ENCODE measurements at places on chromosomes 3 and 15. TPM values are rescaled to one million over a fixed set of nuclear protein-coding genes. Genes with fewer than 3 reads are reported as not detected.
A peak's percentile ranks its signal among the peaks of the same experiment; 100 is the strongest.

Gene ANAPC13
- 69.7 TPM for total RNA-seq

- H3K27ac ChIP-seq = no peak overlapping the region
- no peaks in the 10 kb centered on the region for H3K27me3 ChIP-seq
- no peak overlapping the region for H3K4me3 ChIP-seq
- peak; percentile 10 for DNase-seq
Observed at GRCh38 chr3:43296565-43296964, 10.2 kb downstream of the SNRK start.

DNA sequence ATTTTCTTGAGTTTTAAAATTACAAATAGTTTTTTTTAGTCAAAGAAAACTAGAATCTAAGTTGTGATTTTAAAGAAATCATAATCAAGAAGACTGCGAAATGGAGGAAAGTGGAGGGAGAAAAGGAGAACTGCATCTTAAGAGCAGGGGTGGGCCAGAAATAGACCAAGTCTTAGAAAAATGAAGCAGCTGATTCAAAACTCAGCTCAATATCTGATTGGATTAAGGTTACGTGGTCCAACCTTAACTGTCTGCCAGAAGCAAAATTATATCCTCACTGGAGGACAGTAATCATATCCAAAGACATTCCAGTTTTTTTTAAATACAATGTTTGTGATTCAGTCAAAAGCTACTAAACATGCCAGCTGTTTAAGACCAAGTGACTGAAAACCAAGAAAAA is 41.4 kb downstream of the CHSY1 start:
- H3K36me3 ChIP-seq = no peaks in the 10 kb centered on the region
- no peak overlapping the region for H3K4me3 ChIP-seq
- DNase-seq = no peak
- peaks cover 16% of the 10 kb centered on the region for H3K4me1 ChIP-seq
- H3K27me3 ChIP-seq = no peaks in the 10 kb centered on the region
- no peak overlapping the region for H3K27ac ChIP-seq

Gene PRTG
- 0.02 TPM for total RNA-seq

DNA sequence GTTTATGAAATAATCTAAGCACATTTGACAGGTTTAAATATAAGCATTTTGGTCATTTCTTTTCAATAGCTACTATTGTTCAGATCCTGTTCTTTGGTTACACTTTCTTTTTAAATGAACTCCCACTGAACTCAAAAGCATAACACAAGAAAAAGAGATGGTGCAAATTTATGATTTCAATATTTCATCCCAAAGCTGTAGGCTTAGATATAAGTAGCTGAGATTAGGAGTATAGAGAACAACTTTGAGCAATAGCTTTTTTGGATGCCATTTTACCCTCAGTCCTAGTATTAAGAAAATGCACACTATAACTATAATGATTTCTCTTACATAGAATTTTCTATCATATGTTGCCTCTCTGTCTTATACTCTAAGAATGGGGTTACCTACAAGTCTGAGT is 213.8 kb downstream of the ATP8B4 start:
- no peaks in the 10 kb centered on the region for H3K4me1 ChIP-seq
- no peak for DNase-seq
- H3K27ac ChIP-seq = no peak overlapping the region

Gene HTR3C
- not detected for total RNA-seq

GRCh38 chr3:112364291-112364690 is 31.3 kb downstream of the CD200 start:
- no peaks in the 10 kb centered on the region for H3K4me1 ChIP-seq
- DNase-seq = no peak
- no peaks in the 10 kb centered on the region for H3K36me3 ChIP-seq
- no peak overlapping the region for H3K4me3 ChIP-seq
- H3K27ac ChIP-seq = no peak overlapping the region

GRCh38 chr3:12046406-12046805 is 42.2 kb downstream of the SYN2 start:
- no peak overlapping the region for H3K27ac ChIP-seq
- no peak overlapping the region for H3K4me3 ChIP-seq
- H3K36me3 ChIP-seq = no peaks in the 10 kb centered on the region
- peaks cover 44% of the 10 kb centered on the region for H3K27me3 ChIP-seq
- no peaks in the 10 kb centered on the region for H3K4me1 ChIP-seq

Gene FEZF2
- total RNA-seq = not detected

GRCh38 chr3:105865867-105866350 is 2.9 kb downstream of the CBLB start:
- peaks cover 34% of the 10 kb centered on the region for H3K4me1 ChIP-seq
- H3K27ac ChIP-seq = no peak overlapping the region
- no peaks in the 10 kb centered on the region for H3K27me3 ChIP-seq
- H3K36me3 ChIP-seq = peaks cover 6% of the 10 kb centered on the region
- DNase-seq = no peak

DNA sequence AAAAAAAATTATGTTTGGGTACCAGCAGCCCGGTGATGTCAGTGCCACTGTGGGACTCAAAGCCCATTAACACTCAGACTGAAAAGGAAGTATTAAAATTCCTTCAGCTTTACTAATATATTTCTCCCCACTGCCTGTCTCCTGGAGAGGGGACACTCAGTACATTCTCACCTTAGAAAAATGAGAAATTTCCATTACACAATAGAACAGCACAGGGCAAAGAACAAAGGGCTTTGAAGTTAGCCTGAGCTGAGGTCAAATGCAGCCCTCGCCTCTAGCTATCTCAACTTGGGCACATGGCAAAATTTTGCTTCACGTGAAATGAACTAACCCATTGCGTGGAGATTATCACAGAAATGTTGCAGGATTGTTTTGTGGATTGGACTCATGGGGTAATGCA is 80.8 kb downstream of the RARB start:
- H3K27ac ChIP-seq = no peak overlapping the region
- no peaks in the 10 kb centered on the region for H3K36me3 ChIP-seq
- H3K4me1 ChIP-seq = peaks cover 21% of the 10 kb centered on the region
- no peak overlapping the region for H3K4me3 ChIP-seq
- H3K27me3 ChIP-seq = no peaks in the 10 kb centered on the region

DNA sequence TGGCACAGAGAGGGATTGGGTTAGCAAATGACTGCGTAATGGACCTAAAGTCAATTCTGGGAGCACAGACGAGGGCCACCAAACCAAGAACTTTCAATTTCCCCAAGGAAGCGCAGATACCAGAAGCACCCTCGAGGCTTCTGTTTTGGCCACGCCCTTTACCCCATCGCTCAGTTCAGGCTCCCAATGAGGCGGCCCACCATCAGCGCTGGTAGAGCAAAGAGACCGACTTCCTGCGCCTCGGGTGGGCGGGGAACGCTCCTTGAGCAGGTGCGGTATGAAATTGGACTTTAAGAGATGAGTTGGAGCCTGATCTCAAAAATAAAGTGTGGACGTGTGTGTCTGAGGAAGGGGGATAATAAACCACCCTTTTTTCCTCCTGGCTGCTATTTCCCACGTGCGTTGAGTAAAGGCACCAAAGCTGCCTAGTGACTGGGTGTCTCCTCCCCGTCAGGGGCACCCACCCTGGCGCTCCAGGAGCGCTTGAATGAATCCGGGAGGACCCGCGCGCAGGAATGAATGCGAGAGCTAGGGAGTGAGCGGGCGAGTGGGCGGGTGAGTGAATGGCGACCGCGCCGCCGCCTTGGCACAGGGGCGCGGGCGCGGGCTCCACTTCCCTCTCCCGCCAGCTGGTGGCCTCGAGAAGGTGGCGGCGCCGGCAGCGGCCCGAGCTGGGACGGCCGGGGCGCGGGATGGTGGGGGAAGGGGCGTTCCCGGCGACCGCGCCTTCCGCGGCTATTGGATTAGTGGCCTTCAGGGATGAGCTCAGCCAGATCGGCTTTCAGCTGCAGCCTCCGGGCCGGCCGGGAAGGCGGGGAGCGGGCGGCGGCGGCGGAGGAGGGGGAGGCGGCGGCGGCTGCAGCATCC is at the start of gene SPSB4:
SPSB4 (plus strand) TSS at position 772 of the 867 bp plus-strand sequence. CDS start 14,758 bp downstream, outside the sequence.
- H3K27ac ChIP-seq = no peak within 1 kb of the TSS
- DNase-seq = peak; percentile 79
- peaks cover 11% of the 10 kb centered on the region for H3K4me1 ChIP-seq
- H3K27me3 ChIP-seq = peaks cover 72% of the 10 kb centered on the region
- no peaks in the 10 kb centered on the region for H3K36me3 ChIP-seq

DNA sequence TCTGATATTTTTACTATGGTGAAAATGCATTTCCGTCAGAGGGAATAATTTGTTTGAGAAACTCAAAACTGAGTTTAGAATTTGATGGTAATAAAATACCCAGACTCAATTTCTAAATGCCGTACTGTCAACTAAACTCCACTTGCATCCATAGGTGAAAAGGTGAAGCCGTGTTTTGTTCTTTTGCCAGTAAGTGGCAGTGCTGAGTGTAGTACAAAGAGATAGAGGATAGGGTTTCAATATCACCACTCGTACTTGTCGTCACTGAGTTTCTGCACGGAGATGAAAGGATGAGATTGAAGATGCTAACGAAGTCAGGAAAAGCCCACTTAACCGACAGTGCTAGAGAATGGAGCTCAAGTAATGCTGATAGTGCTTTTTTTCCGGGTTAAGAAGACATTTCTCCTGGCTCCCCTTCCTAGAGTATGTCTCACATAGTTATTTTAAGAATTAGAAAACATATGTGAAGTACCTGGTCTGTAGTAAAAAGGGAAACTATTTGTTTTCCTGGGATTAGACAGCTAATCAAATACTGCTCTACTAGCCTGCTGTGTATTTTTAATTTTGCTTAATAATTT is 345.1 kb downstream of the IL5RA start:
- no peaks in the 10 kb centered on the region for H3K36me3 ChIP-seq
- DNase-seq = peak; percentile 29
- H3K27me3 ChIP-seq = no peaks in the 10 kb centered on the region
- no peak overlapping the region for H3K27ac ChIP-seq

- H3K4me1 ChIP-seq = no peaks in the 10 kb centered on the region
- no peak overlapping the region for H3K27ac ChIP-seq
- H3K27me3 ChIP-seq = no peaks in the 10 kb centered on the region
- H3K4me3 ChIP-seq = no peak overlapping the region
Observed at GRCh38 chr3:58899159-58899952, 150.5 kb downstream of the CFAP20DC start.

DNA sequence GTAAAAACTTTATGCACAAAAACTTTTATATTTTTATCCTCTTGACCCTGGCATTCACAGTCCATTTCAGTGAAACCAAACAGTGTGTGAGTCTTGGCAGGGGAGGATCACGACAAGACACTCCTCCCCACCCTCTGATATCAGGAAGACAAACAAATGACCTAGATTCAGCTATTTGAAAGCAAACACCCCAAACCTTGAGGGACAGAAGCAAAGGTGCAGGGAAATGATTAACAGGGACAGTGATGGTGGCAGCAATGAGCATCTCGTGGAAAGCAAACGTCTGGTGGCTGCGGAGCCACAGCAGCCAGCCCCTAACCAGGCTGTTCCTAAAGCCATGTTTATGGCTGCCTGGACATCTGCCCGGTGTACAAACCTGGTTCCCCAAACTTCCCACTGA is 52.1 kb downstream of the FSIP1 start:
- no peak overlapping the region for H3K4me3 ChIP-seq
- no peaks in the 10 kb centered on the region for H3K27me3 ChIP-seq
- no peak for DNase-seq
- H3K27ac ChIP-seq = no peak overlapping the region

Gene TLR9
- not detected for total RNA-seq

Gene LRRC3B
- not detected for total RNA-seq

DNA sequence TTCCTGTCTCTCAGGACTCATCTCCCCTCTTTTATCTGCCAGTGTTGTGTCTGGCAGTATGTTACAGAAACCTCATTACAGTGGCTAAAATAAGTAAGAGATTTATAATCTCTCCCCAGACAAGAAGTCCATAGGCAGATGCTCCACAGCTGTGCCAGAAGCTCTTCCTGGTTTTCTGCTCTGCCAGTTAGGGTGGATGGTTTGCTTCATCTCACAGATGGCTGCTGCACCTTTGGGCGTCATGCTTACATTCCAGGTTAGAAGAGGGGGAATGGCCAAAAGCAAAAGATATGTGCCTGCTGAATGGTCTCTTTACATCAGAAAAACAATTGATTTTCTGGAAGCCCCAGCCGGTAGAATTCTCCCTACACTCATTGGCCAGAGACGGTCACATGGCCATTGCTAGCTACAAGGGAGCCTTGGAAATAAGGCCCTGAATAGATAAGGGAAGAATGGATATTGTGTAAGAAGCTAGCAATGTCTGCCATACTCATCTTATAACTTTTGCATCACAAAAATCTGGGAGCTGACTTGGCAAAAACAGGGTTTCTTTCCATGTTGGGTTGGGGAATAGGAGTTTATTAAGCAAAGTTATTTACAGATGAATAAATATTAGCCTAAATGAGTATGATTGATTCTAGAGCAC is 91.1 kb downstream of the PDCD6IP start:
- H3K4me3 ChIP-seq = no peak overlapping the region
- peaks cover 10% of the 10 kb centered on the region for H3K4me1 ChIP-seq
- H3K36me3 ChIP-seq = no peaks in the 10 kb centered on the region
- H3K27ac ChIP-seq = no peak overlapping the region
- no peaks in the 10 kb centered on the region for H3K27me3 ChIP-seq
- DNase-seq = no peak

Gene BFSP2
- total RNA-seq = not detected

GRCh38 chr3:2714834-2715233 is 395.3 kb downstream of the IL5RA start:
- no peak for DNase-seq
- no peak overlapping the region for H3K27ac ChIP-seq
- no peaks in the 10 kb centered on the region for H3K4me1 ChIP-seq

GRCh38 chr15:85691350-85692240 is 103.1 kb downstream of the KLHL25 start:
- no peak overlapping the region for H3K4me3 ChIP-seq
- no peaks in the 10 kb centered on the region for H3K27me3 ChIP-seq
- no peak overlapping the region for H3K27ac ChIP-seq

Gene IL17RE
- 2.3 TPM for total RNA-seq

DNA sequence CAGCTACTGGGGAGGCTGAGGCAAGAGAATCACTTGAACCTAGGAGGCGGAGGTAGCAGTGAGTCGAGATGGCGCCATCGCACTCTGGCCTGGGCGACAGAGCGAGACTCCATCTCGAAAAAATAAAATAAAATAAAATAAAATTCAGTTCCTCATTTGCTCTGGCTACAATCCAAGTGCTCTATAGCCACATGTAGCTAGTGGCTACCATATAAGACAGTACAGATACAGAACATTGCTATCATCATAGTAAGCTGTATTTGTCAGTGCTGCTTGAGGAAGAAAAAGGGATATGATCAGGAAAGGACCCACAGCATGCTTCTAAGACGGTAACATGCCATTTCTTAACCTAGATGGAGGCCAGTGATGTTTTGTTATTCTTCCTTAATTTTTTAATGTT is 88.7 kb upstream of the CDAN1 start:
- H3K4me3 ChIP-seq = no peak overlapping the region
- H3K27ac ChIP-seq = no peak overlapping the region
- H3K4me1 ChIP-seq = no peaks in the 10 kb centered on the region
- no peaks in the 10 kb centered on the region for H3K36me3 ChIP-seq
- H3K27me3 ChIP-seq = no peaks in the 10 kb centered on the region
- no peak for DNase-seq
